ENCODE measurements at places on chromosomes 3 and 15. TPM values are rescaled to one million over a fixed set of nuclear protein-coding genes. Genes with fewer than 3 reads are reported as not detected.

The CAV3 gene
- total RNA-seq, result not detected

The ANKRD34C gene
- not detected for total RNA-seq

The STAB1 gene
- total RNA-seq, result 0.41 TPM

The AP3B2 gene
- total RNA-seq, result 22.0 TPM

The ARGFX gene
- not detected for total RNA-seq

The KNG1 gene
- total RNA-seq, result not detected

DNA sequence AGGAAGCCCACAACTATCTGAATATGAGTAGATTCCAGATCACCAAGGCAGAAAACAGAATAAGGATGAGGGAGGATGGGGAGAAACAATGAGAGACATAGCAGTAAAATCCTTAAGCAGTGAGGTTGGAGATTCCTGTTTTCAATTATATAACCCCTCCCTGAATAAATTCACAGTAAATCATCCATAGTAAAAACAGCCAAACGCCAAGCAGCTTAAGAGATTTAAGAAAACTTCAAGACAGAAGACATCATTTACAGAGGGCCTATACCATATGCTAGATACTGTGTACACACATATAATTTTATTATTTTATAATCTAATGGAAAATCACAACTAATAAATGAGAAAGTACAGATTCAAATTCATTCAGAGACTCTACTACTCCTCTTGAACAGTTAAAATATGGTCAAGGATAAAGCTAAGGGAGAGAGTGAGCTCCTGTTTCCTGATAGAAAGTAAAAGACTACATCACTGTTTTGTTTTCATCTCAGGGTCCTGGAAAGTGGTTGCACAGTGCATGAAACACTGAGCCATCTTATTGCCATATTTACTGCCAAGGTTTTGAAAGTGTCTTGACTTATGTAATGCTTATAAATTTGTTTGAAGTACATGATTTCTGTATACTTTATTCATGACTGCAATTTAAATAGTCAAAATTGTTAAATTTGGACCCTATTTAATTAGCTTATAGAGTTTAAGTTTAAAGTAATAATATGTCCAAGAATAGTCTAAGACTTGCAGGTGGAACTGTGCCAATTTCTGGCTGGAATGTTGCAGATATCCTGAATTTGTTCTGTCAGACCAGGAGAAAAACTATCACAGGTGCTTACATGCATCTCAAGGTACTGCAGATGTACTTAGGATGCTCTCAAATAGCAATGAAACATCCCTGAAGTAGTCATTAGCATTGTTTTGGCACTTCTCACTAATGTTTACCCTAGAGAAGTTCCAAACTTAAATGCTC lies 141.4 kb downstream of the TBL1XR1 start:
- DNase-seq, result peak; percentile 83

DNA sequence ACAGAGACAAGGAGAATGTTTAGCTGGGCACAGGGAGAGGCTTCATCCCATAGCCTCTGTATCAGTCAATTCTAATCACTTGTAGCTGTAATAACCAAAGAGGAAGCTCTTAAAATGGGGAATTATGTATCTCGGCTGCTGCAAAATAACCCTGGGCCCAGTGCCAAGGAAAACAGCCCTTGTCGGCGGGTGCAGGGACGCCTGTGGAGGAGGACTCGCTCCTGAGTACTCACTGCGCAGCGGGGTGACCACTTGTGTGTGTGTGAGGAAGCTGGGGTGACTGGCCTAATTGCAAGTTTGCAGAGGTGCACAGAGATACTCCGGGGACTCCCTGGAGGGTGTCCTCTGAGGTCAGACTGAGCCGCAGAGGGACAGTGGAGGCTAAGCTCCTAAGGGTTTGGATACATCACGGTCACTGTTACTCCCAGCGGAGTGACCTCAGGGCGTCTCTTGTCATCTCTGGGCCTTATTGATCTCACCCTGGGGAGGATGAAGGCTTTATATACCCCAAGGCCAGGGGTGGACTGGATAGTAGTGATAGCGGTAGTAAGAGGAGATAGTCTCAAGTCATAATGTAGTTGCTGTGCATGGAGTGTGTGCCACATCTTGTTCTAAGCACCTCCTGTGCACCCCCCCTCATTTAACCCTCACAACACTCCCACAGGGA lies 37.2 kb downstream of the SLC6A6 start:
- peak; percentile 89 for DNase-seq

- no peak for DNase-seq
Measured at GRCh38 chr3:115877615-115877899, 254.2 kb downstream of the GAP43 start.

- no peak for DNase-seq
Measured at GRCh38 chr15:89770041-89770440, 6.1 kb upstream of the MESP2 start.

DNA sequence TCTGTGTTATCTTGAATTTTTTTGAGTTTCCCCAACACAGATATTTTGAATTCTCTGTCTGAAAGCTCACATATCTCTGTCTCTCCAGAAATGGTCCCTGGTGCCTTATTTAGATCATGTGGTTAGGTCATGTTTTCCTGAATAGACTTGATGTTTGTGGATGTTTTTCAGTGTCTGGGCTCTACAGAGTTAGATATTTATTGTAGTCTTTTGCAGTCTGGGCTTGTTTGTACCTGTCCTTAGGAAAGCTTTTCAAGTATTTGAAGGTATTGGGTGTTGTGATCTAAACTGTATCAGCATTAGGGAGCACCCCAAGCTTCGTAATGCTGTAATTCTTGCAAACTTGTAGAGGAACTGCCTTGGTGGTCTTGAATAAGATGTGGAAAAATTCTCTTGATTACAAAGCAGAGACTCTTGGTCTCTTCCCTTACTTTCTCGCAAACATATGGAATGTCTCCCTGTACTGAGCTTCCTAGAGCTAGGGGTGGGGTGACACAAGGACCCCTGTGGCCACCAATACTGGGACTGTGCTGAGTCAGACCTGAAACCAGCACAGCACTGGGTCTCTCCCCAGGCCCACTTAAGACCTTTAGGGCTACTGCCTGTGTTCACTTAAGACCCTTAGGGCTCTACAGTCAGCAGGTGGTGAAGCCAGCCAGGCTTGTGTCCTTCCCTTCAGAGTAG lies 26.5 kb downstream of the TM4SF18 start:
- DNase-seq, result no peak

DNA sequence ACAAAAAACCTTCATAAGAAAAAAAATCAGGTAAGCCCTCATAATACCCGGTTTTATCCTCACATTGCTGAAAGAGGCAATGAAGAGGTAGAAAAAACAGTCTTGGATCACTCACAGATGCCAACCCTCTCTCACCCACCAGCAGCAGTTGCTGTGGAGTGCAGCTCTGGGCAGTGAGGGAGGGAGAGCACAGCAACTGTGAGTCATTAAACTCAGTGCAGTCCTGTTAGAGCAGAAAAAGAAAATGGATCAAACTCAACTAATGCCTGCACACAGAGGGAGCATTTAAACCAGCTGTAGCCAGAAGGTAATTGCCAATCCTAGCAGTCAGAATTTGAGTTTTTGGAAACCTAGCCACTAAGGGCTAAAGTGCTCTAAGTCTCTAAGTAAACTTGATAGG lies 1050.6 kb upstream of the ALCAM start:
- DNase-seq, result no peak

GRCh38 chr3:140394488-140395133 lies 283.3 kb upstream of the TRIM42 start:
- no peak for DNase-seq

DNA sequence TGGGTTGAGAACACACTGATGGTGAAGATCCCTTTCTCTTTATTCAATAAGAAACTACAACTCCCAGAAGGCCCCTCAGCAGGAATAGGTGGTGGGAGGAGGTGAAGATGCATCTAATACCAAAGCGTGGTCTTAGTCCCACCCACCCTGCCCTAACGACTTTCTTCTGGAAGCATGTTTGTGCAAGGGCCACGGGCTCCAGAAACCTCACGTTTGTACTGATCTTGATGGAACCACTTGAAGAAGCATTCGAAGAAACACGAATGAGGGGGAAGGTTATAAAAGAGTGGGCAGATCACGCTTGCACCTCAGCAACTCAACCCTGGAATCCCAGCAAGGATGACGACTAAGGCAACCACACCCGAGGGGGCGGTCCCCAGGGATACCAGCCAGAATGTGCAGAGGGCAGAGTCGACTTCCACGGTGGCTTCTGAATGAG lies 10.6 kb upstream of the SLC25A36 start:
- DNase-seq, result no peak

DNA sequence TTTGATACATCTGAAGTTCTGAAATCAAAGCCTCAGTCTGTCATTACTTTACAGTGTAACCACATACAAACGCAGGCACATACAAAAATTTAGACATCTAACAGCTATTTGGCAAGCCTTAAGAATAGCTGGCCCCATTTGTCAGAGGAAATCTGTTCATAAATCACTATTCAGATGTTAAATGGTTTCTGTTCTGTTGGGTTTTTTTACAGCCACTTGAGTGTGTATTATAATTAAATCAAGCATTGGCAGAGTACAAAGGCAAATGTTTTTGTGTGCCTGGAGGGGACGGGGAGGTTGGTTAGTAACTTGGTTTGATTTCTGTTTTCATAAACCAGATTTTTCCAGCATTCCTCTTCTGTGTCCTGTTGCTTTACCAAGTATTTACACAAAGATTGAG lies 24.1 kb downstream of the PIGB start:
- peak; percentile 73 for DNase-seq

- no peak for DNase-seq
Measured at GRCh38 chr3:173789530-173790162, 392.1 kb downstream of the NLGN1 start.

- DNase-seq, result no peak
Measured at GRCh38 chr3:153099131-153099530, 62.9 kb upstream of the RAP2B start.
